Right renal pelvis (tissue), 4 donors: ENCODE measurements at places on chromosomes 1 and 21.

DNA sequence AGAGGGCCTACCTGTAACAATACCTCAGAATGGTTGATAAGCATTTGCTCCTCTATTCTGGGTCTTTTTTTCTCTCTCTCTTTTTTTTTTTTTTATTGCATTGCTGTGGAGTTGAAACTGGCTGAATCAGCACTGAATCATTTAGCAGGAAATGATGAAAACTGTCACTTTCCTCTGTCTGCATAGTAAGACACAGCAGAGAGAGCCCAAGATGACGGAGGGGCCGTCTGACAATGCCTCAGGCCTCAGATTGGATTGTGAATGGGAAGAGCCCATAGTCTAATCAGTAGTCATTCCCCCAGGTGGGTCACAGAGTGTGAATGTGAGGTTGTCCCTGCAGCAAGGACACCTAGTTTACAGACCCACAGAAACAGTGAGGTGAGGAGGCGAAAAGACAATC lies 193.2 kb upstream of the PLXNA2 start:
- no peak for DNase-seq

DNA sequence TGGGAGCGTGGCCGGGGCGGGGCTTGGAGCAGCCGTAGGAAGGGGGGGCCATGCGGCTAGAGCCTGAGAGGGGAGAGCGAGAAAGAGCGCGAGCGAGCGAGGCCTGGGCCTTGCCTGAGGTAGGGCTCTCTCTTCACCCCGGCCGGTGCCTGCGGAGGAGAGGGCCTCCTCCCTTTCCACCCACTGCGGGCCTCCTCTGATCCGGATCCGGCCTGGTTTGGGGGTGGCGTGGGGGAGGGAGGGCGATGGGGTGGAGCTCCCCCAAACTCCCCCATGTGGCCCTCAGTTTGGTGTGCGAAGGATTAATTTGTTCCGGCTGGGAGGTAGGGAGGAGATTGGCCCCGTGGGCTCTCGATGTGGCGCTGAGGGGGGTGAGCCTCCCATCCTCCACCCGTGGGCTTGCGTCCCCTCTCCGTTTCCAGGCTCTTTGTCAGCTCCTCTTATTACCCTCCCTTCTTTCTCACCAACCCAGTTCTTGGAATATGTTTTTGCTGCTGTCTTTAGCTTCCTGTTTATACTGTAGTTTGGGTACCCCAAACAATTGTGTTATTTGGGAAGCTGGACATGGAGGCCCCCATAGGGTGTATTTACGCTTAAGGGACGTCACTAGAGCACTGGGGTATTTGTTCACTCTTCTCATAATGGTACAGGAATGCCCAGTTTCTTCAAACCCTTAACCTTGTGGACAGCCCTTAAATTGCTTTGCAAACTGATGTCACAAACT lies 685 bp downstream of the UBAP2L start:
- DNase-seq = peak; percentile 12

GRCh38 chr1:238624776-238625175 lies 734.1 kb upstream of the ZP4 start:
- no peak for DNase-seq

DNA sequence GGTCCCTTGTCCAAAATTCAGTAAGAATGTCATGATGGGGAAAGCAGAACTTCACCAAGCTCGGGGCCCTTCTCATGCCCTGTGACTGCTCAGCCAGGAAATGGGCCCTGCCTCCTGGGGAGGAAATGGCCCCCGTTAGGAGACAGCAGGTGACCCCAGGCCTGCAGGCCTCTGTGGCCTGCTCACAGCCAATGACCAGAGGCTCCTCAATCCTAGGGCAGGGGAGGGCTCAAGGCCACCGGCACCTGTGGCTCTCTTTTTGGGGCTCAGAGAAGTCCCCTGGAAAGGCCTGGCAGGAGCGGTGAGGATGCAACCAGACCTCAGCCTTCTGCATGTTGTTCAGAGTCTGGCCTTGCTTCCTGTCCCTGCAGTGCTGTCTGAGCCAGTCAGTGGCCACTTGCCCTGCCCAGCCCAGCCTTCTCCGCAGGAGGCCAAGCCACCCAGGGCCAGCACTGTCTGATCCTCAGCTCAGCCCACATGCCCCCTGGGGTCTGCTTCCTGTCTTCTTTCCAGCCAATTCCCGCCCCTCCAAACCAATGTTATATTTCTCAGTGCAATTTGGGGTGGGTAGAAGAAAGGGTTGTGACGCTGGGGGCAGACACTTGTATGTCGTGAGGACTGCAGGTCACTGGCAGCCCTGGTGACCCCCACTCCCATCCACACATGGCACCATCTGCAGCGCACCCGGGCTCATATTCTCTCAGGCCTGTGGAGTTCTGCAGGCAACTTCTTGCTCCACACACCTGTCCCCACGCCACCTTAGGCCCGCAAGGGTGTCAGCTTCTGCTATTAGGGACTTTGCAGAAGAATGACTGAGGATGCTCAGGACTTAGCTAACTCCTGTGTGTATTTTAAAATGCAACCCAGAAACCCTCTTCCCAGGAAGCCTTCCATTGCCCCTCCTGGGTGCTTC lies 83.6 kb downstream of the ITPKB start:
- DNase-seq = no peak

- DNase-seq = no peak
These were observed 279.1 kb downstream of the PCP4 start for GRCh38 chr21:40146216-40146837.

DNA sequence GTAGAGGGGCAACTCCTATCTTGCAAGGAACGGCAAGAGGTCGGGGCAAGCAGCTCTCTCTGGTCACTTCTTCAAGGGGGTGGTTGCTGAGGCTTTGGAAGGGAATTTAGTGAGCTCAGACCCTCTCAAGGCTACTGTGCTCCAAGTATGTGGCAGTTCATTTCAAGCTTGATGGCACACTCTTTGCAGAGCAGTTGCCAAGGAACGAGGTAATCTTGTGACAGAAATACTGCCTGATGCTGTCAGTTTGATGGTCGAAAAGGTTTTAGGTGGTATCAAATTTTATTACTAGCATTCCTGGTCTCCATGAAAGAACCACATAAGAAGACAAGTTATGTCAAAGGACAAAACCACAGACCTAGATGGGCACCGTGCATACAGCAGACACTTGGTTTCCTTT lies 13.1 kb downstream of the CFAP298 start:
- DNase-seq = no peak

- DNase-seq = no peak
These were observed 76.9 kb upstream of the KAZN start for GRCh38 chr1:14521622-14522021.

DNA sequence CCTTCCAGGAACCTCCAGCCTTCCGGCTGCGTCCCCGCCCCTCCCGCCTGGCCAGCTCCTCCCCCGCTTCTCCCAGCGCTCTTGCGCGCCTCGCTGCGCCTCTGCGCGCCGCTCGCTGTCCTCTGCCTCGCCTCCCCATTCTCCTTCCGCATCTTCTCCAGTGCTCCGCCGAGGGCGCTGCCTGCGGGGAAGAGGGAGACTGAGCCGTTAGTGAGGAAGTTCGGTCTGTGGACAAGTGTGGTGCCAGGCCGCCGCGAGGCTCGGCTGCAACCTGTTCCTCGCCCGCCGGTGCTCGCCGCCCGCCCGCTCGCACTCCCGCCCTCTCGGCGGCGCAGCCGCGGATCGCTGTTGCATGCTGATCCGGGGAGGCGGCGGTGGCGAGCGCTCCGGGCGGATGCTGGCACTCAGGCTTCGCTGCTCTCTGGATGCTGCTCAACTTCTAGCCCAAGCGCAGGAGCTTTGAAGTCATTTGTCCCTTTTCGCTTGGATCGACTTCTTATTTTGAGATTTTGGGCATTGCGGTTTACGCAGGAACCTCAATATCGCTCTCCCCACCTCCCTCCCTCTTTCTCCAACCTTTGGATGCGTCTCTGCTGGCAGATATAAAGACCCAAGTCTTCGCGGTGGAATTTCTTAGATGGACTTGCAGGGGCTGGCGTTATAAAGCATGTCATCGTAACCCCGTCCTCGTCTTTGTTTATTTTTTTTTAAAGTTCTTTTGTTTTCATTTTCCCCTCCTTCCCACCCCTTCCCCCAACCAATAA lies 614 bp upstream of the CACNA1E start:
- DNase-seq = no peak

- DNase-seq = no peak
These were observed 27.9 kb upstream of the RLF start for GRCh38 chr1:40133312-40133665.

DNA sequence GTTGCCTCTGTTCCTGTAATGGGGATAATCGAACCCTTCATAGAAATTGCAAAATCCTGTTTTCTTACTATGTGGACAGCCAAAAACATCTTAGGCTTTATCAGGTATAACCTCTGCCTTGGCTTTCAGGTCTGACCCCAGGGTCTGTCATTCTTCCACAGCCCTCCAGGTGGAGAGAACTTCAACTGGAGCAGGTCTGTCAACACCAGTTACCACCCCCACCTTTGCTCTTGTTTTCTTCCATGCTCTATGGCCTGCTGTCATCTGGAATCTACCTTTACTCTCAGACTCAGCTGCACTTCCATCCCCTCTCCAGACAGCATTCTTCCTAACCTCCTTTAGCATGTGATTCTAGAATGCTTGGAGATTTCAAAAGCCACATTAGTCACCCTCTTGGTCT lies 10.4 kb upstream of the GJA9 start:
- no peak for DNase-seq

- no peak for DNase-seq
These were observed 341.1 kb downstream of the TGFB2 start for GRCh38 chr1:218686258-218686657.

DNA sequence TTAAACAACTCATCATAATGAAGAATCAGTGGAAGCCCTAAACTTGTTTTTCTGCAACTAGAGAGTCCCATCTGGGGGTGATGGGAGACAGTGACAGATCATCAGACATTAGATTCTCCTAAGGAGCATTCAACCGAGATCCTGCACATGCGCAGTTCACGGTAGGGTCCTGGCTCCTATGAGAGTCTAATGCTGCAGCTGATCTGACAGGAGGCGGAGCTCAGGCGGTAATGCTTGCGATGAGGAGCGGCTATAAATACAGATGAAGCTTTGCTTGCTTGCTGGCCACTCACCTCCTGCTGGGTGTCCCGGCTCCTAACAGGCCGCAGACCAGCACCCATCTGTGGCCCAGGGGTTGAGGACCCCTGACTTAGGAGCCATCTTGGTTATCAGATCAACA lies 247.2 kb downstream of the FMN2 start:
- no peak for DNase-seq

GRCh38 chr21:33975548-33976081 lies 60.0 kb upstream of the ATP5PO start:
- no peak for DNase-seq

DNA sequence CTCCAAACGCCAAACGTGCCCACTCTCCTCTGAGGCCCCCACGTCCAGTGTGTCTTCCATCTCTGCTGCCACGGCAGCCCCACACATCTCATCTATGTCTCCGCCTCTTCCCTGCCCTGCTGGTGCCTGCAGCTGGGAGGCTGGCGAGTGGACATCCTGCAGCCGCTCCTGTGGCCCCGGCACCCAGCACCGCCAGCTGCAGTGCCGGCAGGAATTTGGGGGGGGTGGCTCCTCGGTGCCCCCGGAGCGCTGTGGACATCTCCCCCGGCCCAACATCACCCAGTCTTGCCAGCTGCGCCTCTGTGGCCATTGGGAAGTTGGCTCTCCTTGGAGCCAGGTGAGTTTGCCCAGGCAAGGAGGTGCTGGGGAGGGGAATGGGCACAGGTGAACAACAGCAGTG lies 8.6 kb downstream of the ADAMTSL4 start:
- DNase-seq = no peak

- no peak for DNase-seq
These were observed 17.8 kb upstream of the MRPS6 start for GRCh38 chr21:34055615-34056014.

GRCh38 chr1:154272217-154272998 lies at the start of gene HAX1:
HAX1 (plus strand) TSS chr1:154272629; CDS start chr1:154272724, 95 bp downstream.
- peak; percentile 90 for DNase-seq

- no peak for DNase-seq
These were observed 99.4 kb downstream of the FASLG start for GRCh38 chr1:172758259-172758658.

DNA sequence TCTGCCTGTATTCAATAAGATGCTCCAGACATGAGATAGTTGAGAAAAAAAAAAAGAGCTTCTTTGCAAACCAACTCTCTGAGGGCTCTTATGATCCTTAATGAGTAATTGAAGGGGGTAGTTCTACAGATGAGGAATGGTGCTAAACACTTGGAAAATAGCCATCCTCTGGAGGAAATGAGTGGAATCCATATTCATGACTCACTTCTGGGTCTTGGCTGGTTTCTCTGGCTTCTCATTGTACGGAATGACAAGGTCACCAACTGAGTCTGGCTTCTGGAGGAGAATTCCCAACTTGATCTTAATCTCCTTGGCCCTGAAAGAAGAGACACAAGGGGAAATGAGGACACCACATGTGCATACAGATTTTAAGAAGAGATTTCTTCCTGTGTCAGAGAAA lies 34.7 kb downstream of the RGS5 start:
- DNase-seq = no peak

- DNase-seq = no peak
These were observed 444.8 kb downstream of the KIF26B start for GRCh38 chr1:245599371-245600174.

DNA sequence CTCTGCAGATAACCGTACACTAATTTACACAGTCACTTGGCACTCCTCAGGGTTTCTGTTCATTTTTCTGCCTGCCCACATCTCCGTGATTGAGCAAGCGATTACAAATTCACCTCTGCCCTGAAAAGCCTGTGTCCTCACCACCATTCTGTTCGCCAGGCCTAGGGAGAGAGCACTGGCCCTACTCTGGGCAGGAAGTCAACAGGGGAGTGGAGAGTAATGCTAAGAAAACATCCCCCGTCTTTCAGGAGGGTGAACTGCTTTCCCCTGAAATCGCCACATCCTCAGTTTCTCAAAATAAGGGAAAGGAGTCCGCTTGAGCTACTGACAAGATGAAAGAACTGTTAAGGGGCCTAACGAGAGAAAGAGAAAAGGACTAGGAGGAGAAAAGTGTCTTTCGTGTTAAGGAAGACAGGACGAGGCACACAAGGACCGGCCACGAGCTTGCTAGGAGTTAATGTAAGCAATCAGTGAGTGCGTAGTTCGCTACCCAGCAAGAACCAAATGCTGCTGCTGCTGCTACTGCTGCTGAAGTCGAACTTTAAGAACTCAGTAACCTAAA lies 632 bp downstream of the PEX19 start:
- DNase-seq = peak; percentile 21

GRCh38 chr1:219574484-219575087 lies 38.3 kb downstream of the ZC3H11B start:
- DNase-seq = no peak
